Natural killer cell (primary cell): ENCODE measurements at places on chromosomes 5 and 9.

DNA sequence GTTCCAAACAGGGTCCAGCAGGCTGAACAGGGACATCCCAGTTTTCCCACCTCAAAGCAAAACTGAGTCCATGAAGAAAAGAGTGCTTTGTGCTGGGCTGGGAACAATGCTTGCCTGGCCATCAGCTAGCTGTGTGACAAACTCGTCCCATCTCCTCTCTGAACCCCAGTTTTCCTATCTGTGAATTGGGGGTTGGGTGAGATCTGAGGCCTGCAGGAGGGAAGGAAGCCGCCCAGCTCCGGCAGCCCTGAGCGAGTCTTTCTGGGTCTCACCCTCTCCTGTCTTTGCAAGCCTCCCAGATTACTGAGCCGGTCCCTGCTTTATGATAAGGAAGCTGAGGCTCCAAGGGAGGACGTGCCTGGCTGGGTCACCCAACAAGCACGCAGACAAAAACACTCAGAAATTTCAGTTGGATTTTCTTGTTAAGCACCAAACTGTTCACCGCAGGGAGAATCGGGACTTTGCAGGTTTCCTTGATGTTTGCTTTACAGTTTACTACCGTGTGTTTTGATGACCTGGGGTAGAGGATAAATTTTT is 82.6 kb upstream of the LMX1B start:
- H3K4me3 ChIP-seq, result no peak overlapping the region
- no peak for DNase-seq
- peaks cover 27% of the 10 kb centered on the region for H3K4me1 ChIP-seq
- no peak overlapping the region for H3K27ac ChIP-seq
- no peaks in the 10 kb centered on the region for H3K27me3 ChIP-seq

GRCh38 chr5:171899792-171900191 is 106.6 kb downstream of the FBXW11 start:
- H3K4me3 ChIP-seq, result no peak overlapping the region
- H3K27me3 ChIP-seq, result no peaks in the 10 kb centered on the region
- H3K36me3 ChIP-seq, result peaks cover 29% of the 10 kb centered on the region

- peak; percentile 18 for DNase-seq
- peaks cover 12% of the 10 kb centered on the region for H3K4me1 ChIP-seq
- no peaks in the 10 kb centered on the region for H3K36me3 ChIP-seq
- H3K4me3 ChIP-seq, result peak overlapping the region; percentile 79
- peak overlapping the region; percentile 62 for H3K27ac ChIP-seq
Observed at GRCh38 chr5:69331528-69332445, 814 bp downstream of the CCDC125 start.

DNA sequence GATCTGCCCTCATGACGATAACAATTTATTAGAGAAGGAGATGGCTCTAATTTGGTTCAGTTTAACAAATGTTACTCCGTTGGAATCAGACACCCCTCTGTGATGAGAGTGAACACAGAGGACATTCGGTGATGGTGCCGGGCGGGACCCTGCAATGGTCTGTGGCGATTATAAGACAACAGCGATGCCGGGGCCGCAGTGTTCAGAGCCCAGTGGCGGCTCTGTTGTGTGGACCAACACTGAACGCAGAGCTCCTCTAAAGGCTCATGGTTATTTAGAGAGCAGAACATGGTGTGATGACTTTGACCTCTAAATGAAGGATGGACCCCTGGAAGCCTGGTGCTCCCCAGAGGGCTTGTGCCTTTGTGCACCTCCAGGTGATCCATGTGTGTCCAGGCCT is 21.2 kb downstream of the UBE2QL1 start:
- H3K4me3 ChIP-seq, result no peak overlapping the region
- no peak overlapping the region for H3K27ac ChIP-seq
- no peaks in the 10 kb centered on the region for H3K36me3 ChIP-seq
- DNase-seq, result no peak
- no peaks in the 10 kb centered on the region for H3K27me3 ChIP-seq

DNA sequence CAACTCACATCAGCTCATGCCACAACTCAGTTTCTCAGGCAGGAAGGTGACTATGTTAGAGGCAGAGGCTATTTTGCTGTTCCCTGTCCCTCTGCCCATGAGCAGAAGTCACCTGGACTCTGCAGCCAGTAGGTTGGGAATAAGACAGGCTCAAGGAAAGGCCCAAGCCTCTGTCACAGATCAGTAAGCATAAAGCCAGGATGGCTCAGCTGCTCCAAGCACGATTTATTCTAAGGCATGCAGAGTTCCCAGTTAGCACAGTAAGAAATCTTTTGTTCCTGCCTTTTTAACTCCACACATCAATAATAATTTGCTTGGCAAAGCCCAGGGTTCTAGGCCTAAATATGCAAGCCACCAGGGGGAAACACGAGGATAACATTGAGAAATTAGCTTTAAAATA is 249.0 kb upstream of the ADRA1B start:
- DNase-seq, result no peak
- H3K4me1 ChIP-seq, result no peaks in the 10 kb centered on the region
- no peak overlapping the region for H3K4me3 ChIP-seq

DNA sequence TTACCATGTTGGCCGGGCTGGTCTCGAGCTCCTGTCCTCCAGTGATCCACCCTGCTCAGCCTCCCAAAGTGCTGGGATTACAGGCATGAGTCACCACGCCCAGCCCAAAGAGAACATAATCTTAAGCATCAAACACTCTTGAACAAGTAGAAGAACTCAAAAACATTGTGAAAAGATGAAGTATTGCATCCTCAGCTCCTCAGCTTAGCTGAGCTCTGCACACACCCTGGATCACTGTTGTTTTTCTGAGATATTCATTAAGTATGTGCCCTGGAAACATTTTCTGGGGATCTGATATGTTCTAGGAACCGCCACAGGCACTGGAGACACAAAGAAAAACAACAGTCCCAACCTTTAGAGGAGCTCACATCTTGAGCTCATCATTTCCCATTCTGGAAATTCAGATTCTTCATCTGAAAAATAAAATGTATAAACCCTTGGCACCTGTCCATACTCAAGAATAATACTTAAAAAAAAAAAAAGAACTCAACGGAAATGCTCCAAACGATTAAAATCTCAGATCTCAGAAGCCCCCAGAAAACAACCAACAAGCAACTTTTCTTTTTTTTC is 62.2 kb upstream of the ZNF462 start:
- H3K4me1 ChIP-seq, result no peaks in the 10 kb centered on the region
- no peak for DNase-seq
- no peak overlapping the region for H3K27ac ChIP-seq
- H3K27me3 ChIP-seq, result no peaks in the 10 kb centered on the region

GRCh38 chr5:73218552-73219171 is 45.7 kb downstream of the TMEM174 start:
- H3K4me3 ChIP-seq, result no peak overlapping the region
- H3K36me3 ChIP-seq, result no peaks in the 10 kb centered on the region
- peaks cover 17% of the 10 kb centered on the region for H3K4me1 ChIP-seq
- peaks cover 42% of the 10 kb centered on the region for H3K27me3 ChIP-seq

- no peak overlapping the region for H3K27ac ChIP-seq
- peaks cover 32% of the 10 kb centered on the region for H3K27me3 ChIP-seq
- peaks cover 23% of the 10 kb centered on the region for H3K4me1 ChIP-seq
Observed at GRCh38 chr9:4298255-4299004, 1.4 kb downstream of the GLIS3 start.

- no peaks in the 10 kb centered on the region for H3K36me3 ChIP-seq
- H3K27ac ChIP-seq, result no peak overlapping the region
- H3K4me1 ChIP-seq, result no peaks in the 10 kb centered on the region
- no peak for DNase-seq
- no peak overlapping the region for H3K4me3 ChIP-seq
Observed at GRCh38 chr5:176186107-176186506, 52.1 kb upstream of the SIMC1 start.

DNA sequence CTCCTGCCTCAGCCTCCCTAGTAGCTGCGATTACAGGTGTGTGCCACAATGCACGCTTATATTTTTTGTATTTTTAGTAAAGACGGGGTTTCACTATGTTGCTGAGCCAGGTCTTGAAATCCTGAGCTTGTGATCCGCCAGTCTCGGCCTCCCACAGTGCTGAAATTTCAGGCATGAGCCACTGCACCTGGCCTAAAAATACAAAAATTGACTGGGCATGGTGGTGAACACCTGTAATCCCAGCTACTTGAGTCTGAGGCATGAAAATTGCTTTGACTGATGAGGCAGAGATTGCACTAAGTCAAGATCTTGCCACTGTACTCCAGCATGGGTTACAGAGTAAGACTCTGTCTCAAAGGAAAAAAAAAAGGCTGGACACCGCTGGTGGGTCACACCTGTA is 13.1 kb upstream of the DYNC2I2 start:
- no peaks in the 10 kb centered on the region for H3K4me1 ChIP-seq
- H3K27me3 ChIP-seq, result no peaks in the 10 kb centered on the region
- H3K27ac ChIP-seq, result no peak overlapping the region
- no peak for DNase-seq

DNA sequence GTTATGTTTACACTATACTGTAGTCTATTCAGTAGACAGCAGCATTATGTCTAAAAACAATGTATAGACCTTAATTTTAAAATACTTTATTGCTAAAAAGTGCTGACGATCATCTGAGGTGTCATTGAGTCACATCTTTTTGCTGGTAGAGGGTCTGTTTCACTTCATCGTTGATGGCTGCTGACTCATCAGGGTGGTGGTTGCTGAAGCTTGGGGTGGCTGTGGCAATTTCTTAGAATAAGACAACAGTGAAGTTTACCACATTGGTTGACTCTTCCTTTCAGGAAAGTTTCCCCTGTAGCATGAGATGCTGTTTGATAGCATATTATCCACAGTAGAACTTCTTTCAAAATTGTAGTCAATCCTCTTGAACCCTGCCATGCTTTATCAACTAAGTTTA is 150.3 kb downstream of the FBXL7 start:
- no peaks in the 10 kb centered on the region for H3K27me3 ChIP-seq
- H3K36me3 ChIP-seq, result no peaks in the 10 kb centered on the region
- H3K4me3 ChIP-seq, result no peak overlapping the region
